NB4 (cell line): ENCODE measurements at places on chromosomes 1 and 21.

GRCh38 chr1:60359431-60359830 is 285.9 kb upstream of the C1orf87 start:
- DNase-seq, result no peak

- DNase-seq, result no peak
These were observed 3.9 kb upstream of the CACNA1S start for GRCh38 chr1:201116091-201116490.

GRCh38 chr1:44413740-44414139 is 8.7 kb downstream of the RNF220 start:
- DNase-seq, result no peak

DNA sequence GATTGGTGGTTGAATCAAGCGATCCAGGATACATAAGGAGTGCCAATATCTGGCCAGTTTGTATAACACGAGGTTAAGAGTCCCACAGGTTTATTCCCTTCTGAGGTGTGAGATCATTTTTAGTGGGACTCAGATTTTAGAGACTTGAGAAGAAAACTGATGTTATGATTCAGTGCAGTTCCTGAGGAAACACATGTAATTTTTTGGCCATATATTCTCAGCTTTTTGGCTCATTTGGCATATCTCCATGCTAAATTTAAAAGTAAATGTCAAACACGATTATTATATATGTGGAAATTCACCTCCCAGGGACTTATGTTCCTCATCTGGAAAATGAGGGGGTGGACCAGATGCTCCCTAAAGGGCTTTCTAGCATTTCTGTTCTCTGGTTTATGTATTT is 39.2 kb upstream of the SERBP1 start:
- DNase-seq, result no peak

DNA sequence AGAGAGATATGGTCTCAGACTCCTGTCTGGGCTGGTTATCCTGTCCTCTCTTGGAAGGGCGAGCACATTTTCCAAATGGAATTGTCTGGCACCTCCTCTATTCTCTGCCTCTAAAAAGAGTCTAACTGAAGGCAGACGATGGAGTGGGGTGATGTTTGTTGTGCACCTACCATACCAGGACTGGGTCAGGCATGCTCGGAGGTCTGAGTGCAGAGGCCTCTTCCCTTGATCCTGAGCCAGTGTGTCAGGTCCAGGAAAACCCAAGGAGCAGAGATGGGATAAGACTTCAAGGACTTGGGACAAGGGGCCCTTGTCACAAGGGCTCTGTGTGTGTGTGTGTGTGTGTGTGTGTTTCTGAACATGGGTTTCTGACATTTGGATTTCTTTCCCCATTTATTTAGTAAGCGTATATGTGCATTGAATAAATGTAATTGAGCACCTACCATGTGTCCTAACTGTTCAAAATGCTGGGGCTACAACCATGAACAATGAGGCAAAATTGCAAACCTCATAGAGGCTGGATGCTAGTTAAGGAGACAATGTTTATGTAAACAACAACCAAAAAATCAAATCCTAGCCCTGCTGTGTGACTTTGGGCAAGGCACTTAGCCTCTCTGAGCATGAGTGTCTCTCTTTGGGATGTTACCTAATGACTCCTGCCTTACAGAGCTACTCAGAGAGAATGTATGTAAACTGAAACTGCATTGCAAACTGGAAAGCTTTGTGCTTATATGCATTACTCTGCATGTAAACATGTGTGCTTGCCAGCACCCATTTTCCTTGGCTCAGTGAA is 276.3 kb downstream of the FOXD2 start:
- no peak for DNase-seq

DNA sequence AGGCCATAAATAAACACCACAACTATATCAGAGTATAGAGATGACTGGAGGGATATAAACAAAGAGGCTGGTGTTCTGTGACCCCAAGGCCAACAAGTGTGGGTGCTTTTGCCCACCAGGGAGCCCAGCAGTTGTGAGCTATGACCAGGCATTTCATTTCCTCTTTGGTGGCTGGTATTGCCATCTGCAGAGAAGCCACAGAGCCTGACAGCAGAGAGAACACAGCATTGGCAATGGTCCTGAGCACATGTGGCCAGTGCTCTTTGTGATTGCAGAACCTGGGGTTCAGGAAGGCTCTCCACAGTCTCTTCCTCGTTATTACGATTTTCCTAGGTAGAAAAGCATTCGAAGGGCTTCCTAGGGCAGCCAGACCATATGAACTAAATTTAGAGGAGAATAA is 112.3 kb downstream of the TM2D1 start:
- peak; percentile 60 for DNase-seq

DNA sequence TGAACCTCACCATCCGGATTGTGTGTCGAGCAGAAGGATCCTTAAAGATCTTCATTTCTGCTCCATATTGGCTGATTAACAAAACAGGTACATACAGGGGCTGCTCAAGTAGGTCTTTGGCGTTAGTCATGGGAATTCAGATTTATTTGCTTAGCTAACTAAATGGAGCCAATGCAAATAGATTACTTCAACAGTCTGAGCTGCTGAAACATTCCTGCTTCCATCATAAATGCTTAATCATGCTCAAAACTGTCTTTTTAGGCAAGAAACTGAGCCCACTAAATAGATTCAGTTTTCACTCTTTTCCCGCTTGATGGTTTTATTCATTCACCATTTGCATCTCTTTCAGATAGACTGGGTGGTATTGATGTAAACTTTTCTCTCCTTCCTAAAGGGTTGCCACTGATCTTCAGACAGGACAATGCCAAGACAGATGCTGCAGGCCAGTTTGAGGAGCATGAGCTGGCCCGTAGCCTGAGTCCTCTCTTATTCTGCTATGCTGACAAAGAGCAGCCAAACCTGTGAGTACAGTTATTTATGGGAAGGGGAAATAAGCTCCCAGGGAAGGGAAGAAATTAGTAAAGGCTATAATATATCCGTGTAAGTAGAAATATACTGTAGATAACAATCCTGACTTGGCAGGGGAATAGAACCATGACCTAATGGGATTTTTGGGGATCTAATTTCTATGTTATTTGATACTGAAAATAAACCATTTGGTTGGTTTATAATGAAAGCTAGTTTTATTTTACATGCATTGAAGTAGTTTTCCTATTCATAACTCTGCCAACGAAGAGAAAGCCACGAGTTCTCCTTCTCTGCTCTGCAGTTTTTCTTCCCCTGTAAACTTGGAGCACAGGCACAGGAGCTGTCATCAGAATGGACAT is 126.4 kb downstream of the VPS13D start:
- DNase-seq, result no peak

DNA sequence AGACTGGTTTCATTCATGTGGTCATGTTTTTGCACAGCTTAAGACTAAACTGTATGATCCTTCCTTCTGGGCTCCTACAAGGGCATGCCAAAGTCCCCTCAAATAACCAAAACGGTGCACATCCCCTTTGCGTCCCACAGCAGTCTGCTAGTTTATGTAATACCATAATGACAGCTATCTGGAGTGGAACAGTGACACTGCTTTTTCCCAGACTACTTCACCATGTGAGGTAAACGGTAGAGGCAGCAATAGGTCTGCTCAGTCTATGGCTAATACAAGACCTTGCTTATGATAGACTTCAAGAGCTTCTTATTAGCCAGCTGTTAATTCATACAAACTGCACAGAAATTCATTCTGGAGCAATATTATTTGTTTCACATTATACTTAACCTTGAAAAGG is 395.5 kb downstream of the SMYD3 start:
- no peak for DNase-seq

DNA sequence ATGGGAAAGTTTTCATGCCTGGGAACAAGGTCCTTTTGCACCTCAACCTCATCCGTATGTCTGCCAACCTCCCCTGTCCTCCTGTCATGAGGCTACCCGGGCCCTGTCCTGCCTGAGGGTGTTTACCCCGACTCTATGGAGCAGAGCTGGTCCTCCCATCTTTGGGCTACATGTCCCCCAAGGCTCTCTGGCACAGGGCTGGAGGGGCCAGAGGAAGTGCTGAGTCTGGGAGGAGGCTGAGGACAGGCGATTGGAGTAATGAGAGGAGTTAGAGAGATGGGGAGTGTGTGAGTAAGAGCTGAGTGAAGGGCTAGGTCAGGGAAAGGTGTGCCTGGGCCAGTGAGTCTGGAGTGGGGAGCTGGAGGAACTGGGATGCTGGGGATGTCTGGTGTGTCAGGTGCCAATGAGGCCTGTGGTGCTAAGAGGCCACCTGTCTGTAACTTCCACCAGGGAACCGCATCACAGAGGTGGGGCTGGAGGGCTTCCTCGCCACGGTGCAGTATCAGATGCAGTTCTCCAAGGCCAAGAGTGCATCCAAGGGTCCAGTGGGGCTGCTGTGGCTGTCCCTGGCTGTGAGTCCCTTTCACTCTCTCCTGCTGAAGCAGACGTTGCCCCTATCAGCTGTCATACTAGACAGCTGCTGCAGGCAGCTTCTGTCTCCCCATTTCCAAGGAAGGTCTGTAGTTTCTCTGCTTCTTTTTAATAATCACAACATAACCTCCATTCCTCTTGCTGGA is 11.7 kb downstream of the LRRC71 start:
- DNase-seq, result no peak

DNA sequence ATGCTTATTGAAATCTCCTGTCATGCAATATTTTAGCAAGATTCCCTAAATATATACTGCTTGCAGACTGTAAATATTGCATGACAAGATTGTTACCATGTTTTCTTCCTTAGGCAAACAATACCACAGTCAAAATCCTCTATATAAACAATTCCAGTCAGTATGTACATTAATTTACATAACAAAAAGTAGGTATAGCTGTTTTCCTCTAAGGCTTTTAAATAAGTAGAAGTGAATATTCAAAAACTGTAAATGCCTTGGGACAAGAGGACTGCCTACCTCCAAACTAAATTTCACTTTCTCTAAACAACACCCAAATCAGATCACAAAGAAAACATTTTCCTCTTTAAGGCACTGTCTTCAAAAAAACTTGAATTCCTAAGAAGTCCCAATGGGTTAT is 17.3 kb upstream of the FOXD3 start:
- no peak for DNase-seq

DNA sequence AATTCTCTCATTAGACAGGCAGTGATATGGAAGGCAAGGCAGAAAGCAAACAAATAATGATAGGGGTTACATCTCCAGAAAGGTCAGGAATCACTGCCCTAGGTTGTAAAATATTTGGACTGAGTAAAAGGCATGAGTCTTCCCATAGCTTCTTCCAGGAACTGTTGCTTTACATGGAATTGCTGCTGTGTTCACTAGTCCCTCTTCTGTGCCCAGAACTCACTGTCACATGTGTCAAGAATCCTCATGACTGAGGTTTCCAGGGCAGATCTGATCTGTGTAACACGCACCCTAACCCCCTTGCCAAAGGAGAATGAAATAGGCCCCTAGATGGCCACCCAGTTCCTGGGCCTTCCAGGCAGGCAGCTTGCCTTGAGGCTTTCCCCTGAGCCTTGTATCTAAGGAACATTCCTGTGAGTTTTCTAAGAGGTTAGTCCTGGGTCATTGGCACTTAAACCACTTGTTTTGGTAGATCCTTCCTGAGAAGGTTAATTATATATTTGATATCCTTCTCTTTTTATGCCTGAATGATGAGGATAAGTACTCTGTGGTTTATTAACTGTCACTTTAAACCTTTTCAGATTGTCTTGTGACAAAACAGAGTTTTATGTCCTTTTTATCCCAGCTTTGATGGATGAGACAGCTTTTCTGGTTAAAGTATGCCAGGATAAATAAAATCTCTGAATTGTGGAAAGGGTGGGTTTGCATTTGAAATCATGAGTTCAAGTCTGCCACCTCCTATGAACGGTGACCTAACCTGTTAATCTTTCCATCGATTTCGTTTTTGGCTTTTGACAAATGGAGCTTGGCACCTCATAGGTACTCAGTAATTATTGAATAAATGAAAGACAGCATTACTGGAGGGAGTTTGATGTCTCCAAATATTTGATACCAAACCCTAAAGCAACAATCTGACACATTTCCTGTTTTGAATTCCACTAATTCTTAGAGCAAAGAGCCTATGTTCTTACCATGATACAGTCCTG is 163.3 kb downstream of the DHRS3 start:
- no peak for DNase-seq

DNA sequence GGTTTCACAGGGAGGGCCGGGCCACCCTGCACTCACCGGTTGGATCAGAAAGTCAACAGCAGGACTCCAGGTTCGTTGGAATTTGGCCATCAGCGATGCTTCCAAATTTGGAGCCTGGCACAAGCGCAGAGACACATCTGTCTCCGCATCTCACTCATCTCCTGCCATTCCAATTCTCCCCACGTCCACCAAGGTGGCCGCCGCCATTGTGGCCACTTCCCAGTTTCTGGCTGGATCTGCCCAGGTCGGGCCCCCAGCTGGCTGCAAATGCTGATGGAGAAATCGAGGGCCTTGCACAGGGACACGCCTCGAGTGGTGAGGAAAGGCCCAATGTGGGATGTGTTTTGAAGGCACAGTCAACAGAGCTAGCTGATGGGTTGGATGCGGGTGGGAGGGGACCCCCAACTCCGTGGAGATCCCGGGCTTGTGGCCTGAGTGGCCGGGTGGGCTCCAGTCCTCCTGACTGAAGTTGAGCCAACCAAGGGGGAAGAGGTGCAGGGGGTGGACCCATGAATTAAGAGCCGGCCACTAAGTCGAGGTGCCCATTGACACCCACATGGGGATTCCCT is 102.7 kb downstream of the CRYAA start:
- no peak for DNase-seq

GRCh38 chr1:204104331-204105130 is 31.6 kb downstream of the SOX13 start:
- peak; percentile 60 for DNase-seq

- peak; percentile 50 for DNase-seq
These were observed 33.1 kb upstream of the NFASC start for GRCh38 chr1:204837440-204838084.

GRCh38 chr1:167899253-167899681 is 14.7 kb downstream of the ADCY10 start:
- no peak for DNase-seq

DNA sequence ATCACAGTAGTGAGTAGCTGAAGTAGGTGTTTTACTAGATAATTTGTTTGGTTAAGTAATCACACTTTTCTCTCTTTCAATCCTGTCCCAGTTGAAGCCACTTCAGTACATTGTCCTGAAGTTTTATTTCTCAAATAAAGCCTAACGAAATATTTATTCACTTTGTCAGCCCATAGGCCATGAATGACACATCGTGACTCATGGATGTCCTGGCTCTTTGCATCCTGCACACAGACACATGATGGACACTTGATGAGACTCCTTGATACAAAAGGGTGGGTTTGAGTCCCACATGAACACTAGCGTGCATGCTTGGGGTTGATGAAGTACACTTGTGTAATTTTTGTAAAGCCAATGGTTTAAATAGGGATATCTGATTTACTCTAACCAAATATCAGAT is 22.7 kb upstream of the LAMC2 start:
- no peak for DNase-seq

GRCh38 chr21:33189824-33190223 is 39.9 kb upstream of the IFNAR2 start:
- no peak for DNase-seq

GRCh38 chr1:197268012-197268411 is at the start of gene CRB1:
Gene CRB1, plus strand, starts transcription at chr1:197268252. Its CDS starts 161 bp downstream, at chr1:197268413.
- DNase-seq, result no peak

GRCh38 chr1:207670192-207670591 is 25.3 kb downstream of the CR1L start:
- DNase-seq, result no peak

DNA sequence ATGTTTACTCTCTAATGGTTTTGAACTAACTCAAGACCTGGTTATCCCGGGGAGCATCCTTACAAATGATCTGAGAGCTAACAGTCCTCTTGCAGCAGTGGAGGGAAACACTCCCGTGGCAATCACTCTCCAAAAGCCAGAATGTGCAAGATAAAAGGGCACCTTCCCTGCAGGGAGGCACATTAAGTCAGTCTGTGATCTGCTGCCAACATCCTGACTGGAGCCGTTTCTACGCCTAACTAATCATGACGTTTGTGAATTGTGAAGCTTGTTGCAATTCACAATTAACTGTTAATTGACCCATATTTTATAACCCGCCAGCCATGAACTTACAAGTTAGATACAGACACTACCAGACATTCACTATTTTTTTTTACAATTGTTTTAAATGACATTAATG is 52.1 kb upstream of the LGALS8 start:
- DNase-seq, result no peak
